ENCODE measurements at places on chromosomes 13 and 19. TPM values are rescaled to one million over a fixed set of nuclear protein-coding genes. Genes with fewer than 3 reads are reported as not detected.

GRCh38 chr19:12774588-12775555, at the start of gene HOOK2:
Gene HOOK2 (minus strand): TSS chr19:12775552. CDS start chr19:12775449, 103 bp downstream.
- DNase-seq = no peak

- DNase-seq = no peak
Observed at GRCh38 chr13:102878481-102878880, 32.6 kb downstream of the ERCC5 start.

GRCh38 chr13:112877539-112877938, 91.5 kb upstream of the MCF2L start:
- DNase-seq = no peak

DNA sequence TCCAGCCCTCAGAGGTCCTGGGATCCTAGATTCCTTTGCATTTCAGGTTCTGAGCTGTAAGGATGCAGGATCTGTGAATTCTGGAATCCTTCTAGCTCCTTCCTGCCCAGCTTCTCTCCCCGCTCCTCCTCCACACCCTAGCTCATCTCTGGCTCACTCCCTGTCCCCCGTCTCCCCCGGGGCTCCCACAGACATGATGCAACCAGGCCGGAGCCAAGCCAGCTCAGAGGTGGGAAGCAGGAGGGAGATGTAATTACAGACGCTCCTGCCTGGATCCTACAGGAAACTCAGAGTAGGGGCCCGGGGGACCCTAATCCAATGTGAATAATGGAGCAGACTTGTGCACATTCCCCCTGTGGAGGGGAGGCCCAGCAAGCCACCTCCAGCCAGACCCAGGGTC, 4.5 kb downstream of the GNG8 start:
- DNase-seq = peak; percentile 49

Gene GARIN5A
- 1.3 TPM for total RNA-seq

Measured in RPMI7951 (cell line).